ENCODE measurements at places on chromosomes 16 and 17.

GRCh38 chr17:43449470-43450248, 34.1 kb upstream of the DHX8 start:
- DNase-seq: no peak

GRCh38 chr16:10961231-10961630, 16.9 kb downstream of the CLEC16A start:
- DNase-seq: no peak

- DNase-seq: no peak
Measured at GRCh38 chr17:62994931-62995330, 28.9 kb downstream of the TANC2 start.

GRCh38 chr16:86060381-86061317, 161.7 kb downstream of the IRF8 start:
- DNase-seq: no peak

DNA sequence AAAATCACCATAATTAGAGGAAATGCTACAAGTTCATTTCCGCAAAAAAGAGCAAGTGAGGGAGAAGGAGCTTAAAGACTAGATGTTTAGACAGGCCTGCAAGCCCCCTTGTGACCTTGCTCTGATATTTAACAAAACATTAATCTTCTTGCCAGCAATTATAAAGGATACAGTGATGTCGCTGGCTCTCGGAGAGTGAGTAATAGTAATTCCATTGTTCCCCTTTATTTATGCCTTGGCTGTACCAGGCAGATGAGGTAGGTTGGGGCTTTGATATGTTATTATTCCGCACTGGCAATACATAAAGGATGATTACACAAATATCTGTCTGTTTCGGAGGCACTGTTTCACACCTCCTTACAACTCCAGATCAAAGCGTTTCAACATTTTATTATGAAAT, 204.8 kb upstream of the SALL1 start:
- no peak for DNase-seq

- no peak for DNase-seq
Measured at GRCh38 chr16:3771513-3771912, 54.2 kb upstream of the TRAP1 start.

DNA sequence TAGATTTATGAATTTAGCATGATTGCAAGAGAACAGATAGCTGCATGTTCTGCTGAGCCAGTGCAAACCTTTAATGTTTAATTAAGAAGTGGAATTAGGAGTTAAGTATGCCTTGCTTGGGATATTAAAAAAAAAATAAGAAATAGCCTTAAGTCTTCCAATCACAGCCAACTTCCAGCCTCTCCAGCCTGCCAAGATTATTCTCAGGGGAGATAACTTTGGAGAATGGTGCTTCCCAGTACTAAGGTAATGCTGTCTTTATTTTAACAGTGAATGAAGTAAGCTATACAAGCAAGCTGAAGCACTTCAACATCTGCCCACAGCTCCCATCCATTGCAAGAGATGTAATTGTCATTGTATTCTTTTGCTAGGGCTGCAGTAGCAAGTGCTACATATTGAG, 389.5 kb upstream of the ASIC2 start:
- DNase-seq: no peak

DNA sequence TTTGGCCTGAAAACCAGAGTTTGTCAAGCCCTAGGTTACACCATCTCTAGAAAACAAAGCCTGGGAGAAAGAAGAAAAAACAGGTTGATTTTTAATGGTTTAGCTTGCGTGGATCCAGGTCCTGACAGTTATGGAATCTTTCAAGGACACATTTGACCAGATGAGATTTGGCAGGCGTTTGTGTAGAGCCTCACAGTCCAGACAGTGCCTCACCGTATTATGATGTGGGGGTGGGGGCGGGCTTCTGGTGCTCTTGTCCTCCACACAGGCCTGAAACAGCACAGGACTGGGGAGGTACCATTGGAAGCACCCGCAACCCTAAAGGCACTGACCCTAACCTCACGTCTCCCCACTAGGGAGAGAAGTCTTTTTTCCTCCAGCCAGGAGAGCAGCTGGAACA, 19.6 kb downstream of the MVP start:
- DNase-seq: no peak

DNA sequence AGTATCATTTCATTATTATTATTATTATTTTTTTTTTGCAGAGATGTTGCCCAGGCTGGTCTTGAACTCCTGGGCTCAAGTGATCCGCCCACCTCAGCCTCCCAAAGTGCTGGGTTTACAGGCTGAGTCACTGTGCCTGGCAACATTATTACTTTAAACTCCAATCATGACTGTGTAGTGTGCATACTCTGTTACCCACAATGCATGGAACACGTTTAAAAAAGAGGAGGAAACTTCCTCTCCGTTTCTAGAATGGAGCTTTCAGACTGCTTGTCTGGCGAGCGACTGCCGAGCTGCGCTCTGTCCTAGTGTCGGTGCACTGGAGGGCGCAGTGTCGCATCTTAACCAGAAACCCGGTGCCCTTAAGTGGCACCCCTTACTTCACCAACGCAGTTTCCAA, 22.1 kb upstream of the FASN start:
- no peak for DNase-seq

DNA sequence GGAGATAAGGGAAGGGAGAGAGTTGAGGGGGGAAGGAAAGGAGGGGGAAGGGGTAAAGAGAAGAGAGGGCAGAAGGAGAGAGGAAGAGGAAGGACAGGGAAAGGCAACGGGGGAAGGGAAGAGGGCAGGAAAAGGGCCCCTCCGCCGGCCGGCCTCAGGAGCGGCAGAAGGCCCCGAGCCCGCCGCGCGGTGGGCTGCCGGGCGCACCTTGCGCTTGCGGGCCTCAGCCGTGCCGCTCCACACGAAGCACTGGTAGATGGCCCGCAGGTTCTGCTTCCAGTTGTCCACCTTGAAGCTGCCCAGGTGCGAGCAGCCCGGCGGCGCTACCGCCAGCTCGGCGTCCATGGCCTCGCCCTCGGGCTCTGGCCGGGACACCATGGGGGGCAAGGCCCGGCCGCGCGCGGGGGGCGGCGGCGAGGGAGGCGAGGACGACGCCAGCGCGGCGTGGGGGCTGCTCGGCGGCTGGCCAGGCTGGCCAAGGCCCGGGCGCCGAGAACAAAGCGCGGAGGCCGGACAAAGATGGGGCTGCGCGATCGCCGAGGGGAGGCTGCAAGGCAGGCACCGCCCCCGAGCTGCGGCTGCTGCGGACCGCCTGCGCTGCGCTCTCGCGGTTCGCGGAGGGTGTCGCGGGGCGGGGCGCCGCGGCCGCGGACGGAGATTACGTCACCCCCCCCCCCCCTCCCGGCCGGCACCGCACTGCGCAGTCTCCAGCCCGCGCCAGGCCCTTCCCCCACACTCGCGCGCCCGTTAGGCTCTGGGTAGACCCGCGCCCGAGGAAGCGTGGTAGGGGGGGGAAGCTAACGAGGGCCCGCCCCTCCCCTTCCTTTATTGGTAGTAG, at the start of gene USP22:
TSS of gene USP22 (minus strand) at position 554 of the 838 bp plus-strand sequence. CDS start at position 378, 176 bp downstream.
- DNase-seq: no peak

GRCh38 chr17:61259360-61259759, 140.3 kb upstream of the TBX2 start:
- DNase-seq: no peak
